ENCODE measurements at places on chromosomes 5 and 9. TPM values are rescaled to one million over a fixed set of nuclear protein-coding genes. Genes with fewer than 3 reads are reported as not detected.

DNA sequence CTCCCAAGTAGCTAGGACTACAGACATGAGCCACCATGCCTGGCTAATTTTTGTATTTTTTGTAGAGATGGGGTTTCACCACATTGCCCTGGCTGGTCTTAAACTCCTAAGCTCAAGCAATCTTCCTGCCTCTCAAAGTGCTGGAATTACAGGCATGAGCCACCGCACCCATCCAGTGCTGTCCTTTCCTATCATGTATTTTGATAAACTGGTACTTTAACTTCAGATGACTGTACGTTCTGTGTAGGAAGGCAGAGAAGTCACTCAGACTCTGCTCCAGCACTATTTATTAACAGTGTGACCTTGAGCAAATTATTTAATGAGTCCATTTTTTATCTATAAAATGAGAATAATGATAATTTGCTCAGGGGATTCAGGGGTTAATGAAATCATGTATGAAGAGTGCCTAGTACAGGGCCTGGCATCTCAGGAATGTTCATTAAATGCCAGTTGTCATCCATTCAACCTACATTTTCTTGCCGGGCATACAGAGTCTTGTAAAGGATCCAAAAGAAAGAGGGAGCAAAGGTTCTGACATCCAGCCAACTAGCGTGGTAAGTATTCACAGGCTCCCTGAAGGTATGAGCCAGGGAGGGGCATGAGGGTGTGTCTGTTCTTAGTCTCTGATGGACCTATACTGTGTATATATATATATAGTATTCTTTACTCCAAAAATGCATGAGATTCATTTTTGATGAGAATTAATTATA lies 201.9 kb downstream of the PBX3 start:
- no peak for DNase-seq

DNA sequence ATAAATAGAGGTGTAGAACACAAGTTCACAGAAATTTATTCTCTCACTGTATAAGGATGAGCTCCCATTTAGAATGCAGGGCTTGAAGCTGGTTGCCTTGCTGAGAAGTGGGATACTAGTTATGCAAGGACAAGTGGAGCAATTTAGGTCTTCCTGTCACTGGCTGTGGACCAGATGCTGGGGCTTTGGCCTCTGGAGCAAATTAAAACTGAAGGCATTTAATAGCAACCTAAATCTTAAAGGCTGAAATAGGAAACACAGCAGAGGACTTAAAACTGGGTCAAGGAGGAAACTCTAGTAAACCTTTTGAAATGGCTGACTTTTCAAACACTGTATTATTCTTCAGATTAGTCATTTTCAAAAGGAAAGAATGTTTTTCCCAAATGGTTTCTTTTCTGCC lies 319.4 kb downstream of the RAB3C start:
- DNase-seq, result no peak

GRCh38 chr5:129120158-129120581 lies 25.6 kb downstream of the ISOC1 start:
- DNase-seq, result no peak

DNA sequence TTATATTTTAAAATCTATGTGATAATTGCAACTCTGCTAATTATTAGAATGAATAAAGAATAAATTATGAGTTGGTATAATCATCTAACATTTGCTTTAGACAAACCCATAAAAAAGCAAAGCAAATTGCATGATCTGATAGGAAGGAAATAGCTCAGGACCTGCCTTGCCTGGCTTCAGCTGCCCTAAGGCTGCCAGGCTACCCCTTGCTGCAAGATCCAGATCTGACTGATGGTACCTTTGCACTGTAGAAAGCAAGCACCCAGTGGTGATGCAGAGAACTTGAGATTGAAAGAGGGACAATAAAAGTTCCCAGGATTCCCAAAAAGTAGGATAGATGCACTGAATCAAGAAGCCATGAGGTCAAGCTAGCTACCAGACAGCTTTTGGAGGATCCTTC lies 100.9 kb upstream of the FSTL4 start:
- no peak for DNase-seq

- DNase-seq, result no peak
Observed at GRCh38 chr9:28206280-28206679, 633.0 kb upstream of the C9orf72 start.

DNA sequence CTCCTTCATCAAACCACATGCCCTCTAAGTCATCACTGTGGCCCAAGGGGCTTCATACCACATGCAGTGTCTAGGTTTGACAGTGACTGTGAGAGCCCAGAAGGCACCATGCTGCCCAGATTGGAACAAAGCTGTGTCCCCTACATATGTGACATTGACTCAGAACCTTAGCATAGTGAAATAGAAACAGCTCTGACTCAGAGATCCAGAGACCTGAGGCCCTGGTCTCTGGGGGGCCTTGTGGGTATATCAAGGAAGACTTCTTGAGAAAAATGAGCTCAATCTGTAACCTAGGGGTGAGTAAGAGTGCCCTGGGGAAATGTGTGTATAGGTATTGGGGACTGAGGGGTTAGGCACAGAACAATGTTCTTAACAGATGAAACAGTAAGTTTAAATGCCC lies 7.1 kb upstream of the ENTREP1 start:
- no peak for DNase-seq

GRCh38 chr5:108900668-108901067 lies 153.0 kb downstream of the FER start:
- no peak for DNase-seq

GRCh38 chr5:15691521-15691920 lies 191.5 kb downstream of the FBXL7 start:
- DNase-seq, result no peak

- no peak for DNase-seq
Observed at GRCh38 chr9:6656614-6657300, 11.2 kb upstream of the GLDC start.

DNA sequence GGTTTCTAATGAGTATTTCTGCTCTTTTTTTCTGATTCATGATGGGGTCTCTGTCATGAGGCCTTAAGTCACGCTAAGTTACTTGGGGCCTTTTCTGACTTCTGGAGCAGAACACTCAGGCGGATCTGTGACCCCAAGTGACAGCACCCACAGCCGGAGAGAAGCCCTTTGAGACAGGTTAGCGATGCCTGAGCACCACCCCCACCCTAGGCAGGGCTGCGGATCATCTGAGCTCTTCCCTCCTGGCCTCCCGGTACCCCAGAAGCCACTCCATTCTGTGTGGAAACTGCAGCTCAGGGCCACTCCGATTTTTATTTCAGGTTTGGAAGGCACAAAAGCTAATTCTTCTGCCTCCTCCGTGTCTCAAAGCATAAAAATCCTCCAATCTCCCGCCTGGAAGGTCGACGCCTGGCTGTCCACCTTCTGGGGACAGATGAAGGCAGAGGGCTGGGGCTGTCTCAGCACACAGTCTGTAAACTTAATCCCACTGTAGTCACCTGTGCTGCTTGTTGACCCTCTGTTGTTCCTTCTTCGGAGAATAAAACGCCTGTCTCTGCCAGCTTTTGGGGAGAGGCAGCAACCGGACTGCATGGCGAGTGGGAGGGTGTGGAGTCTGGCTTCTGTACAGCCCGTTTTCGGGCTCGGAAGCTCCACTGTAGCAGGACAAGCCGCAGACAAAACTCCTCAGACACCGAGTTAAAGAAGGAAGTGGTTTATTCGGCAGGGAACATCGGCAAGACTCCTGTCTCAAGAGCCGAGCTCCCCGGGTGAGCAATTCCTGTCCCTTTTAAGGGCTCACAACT lies 88.8 kb downstream of the SPRY4 start:
- no peak for DNase-seq

GRCh38 chr9:123269281-123269680 lies 895 bp upstream of the STRBP start:
- DNase-seq, result no peak

DNA sequence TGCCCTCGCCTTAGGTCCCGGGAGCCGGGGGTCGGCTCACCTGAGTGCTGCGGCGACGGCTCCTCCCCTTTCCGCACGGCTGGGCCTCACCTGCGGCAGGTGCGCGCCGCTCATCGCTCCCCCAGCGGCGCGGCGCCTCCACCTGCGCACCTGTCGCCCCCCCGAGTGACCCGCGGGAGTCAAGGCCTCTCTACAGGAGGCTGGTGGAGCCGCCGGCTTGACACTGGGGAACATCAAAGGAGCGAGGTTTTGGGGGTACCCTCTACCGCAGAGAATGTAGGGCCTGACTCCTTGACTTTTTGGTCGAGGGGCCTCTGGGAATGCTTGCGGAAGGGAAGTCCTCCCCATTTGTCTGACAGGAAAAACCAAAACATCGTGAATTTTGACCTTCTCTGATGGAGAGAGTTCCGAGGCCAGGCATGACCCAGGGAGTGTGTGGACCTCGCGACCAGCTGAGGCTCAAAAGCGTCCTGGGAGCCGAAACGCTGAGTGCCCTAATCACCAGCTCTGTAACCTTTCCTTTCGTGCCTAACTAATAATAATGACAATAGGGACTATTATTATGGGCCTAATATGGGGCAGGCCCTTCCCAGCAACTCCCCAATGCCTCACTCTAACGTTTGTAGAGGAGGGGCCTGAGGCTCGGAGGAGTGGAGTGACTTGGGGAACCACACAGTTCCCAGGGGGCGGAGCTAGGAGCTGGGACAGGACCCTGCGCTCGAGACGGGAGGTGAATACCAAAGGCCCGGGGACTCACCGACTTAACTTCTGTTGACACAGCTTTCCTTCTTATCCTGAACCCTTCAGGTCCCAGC lies 714 bp upstream of the IER5L start:
- DNase-seq, result no peak

- no peak for DNase-seq
Observed at GRCh38 chr9:130689937-130690700, 3.5 kb upstream of the EXOSC2 start.

GRCh38 chr9:38371495-38371894 lies 21.0 kb upstream of the ALDH1B1 start:
- DNase-seq, result no peak

- peak; percentile 36 for DNase-seq
Observed at GRCh38 chr9:79651251-79651795, 79.6 kb downstream of the TLE4 start.

GRCh38 chr5:158589939-158590338 lies 509.8 kb downstream of the EBF1 start:
- DNase-seq, result no peak

GRCh38 chr5:3999929-4000328 lies 404.3 kb downstream of the IRX1 start:
- no peak for DNase-seq

- no peak for DNase-seq
Observed at GRCh38 chr9:38066914-38067858, 1.8 kb downstream of the SHB start.

DNA sequence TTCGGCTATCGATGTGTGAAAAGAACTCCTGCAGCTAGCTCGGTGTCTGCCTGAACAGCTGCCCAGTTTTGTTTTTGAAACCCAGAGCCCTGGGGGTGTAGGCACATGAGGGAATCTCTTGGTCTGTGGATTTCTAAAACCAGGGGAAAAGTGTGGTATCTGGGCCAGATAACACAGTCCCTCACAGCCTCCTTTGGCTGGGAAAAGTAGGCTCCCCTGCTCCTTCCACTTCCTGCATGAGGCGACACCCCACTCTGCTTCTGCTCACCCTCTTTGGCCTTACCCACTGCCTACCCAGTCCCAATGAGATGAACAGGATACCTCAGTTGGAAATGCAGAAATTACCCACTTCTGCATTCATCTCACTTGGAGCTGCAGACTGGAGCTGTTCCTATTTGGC lies 9.5 kb upstream of the CDO1 start:
- no peak for DNase-seq

DNA sequence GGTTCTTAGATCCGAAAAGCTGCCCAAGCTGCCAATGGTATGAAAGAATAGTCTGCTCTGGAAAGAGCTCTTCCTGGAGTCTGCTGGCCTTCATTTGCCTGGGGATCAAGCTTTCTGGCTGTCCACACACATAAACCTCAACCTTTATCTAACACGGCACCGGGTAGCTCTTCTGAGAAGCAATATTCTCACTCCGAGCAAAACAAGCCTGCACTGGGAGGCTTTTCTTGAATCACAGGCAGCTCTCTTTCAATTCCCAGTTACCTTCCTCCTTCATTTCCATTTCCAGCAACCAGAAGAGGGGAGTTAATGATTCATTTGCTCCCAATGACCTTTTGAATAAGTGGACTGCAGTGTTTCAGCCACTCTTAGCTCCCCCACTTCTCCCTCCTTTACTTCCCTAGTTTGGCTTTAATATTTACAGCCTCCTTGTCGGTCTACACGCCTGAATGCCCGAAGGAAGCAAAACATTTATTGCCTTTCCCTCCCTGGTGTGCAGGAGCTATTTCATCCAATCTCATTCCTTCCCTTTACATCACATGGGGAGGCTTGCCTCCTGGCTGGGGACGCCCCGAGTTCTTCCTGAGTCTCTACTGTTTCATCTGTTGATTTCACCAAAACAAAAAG lies 187.1 kb downstream of the ARHGEF28 start:
- DNase-seq, result no peak

DNA sequence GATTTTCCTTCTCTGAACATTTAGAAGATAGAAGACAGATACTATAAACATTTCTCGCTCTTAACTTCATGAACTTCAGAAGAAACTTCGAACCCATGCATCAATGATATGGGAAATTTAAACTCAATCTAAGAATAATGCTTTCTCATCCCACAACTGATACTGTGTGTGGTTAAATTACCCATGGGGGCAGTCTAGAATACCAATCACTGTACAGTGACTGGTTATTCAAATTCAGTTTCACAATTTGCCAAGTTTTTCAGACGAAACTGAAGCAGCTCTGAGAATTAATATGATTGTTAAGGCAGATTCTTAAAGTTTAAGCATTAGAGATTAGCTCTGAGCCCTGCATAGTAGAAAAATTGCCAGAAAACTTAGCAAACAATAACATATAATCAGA lies 431.0 kb downstream of the SH3GL2 start:
- no peak for DNase-seq

DNA sequence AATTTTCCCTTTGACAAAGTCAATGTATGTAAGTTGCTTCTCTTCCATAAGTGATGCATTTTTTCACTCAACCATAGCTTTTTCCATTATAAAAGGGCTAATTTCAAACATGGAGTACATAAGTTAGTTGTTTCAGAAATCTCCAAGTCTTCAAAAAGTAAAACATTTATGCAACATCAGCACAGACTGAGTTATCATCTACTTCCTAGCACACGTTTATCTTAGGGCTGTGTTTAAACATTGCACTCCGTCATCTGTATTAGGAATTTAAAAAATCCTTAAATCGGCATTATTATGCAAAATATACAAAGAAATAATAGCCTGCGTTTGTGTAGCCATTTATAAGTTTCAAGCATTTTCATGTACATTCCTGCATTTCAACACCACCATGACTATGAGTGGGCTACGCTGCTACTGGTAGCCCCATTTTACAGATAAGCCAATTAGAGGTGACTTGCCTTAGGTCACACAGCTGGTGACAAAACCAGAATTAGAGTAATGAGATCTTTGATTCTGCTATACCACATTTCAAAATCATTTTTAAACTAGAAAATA lies 43.4 kb downstream of the PTPN3 start:
- DNase-seq, result no peak

Gene CEL
- 0.73 TPM for total RNA-seq

Gene ARID3C
- total RNA-seq, result 0.45 TPM

Gene MARCHF3
- 20.2 TPM for total RNA-seq

Gene NOXA1
- total RNA-seq, result 1.5 TPM

Gene TMEFF1
- 38.7 TPM for total RNA-seq

Gene ADAMTS12
- total RNA-seq, result 7.6 TPM

Gene SH2D3C
- total RNA-seq, result 8.5 TPM

Gene WNT8A
- total RNA-seq, result not detected
